ENCODE measurements at places on chromosomes 6 and 20.

- no peak for DNase-seq
Measured at GRCh38 chr20:3874194-3874844, 14.9 kb upstream of the PANK2 start.

- DNase-seq = no peak
Measured at GRCh38 chr6:2615251-2615650, 135.5 kb downstream of the MYLK4 start.

DNA sequence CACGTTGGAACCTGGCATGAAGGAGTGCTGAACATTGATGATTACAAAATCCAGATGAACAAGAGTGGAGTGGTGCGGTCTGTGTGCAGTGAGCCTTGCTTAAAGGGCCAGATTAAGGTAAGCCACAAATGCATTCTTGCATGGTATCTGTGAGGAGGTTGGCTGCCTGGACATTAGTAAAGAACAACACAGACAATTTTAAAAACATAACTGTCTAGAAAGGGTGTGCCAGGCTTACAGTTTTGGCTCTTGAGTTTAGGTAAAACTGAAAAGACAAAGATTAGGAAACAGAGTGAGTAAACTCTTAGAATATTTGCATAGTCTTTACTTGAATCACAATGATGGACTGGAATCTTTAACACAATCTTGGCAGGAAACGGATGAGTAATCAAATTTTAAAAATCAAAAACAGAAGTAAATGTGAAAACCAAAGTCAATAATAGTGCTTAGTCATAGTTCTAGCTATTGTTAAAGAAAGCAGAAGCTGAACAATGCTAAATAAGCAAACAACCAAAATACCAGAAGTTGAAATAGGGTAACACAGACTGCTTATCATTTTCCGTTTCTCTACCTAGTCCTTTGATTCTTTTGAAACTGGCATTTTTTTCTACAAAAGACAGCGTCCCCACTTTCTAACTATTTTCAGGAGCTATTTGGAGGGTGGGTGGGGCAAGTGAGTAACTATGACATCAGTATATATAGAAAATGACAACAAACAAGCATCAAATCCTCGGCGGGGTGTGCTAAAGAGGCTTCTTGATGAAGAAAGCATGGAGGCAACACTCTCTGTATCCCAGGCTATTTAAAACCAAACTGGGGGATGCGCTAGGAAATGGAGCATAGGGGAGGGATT lies 185.8 kb upstream of the RAB32 start:
- peak; percentile 75 for DNase-seq

GRCh38 chr6:46901882-46902314 lies 19.8 kb downstream of the ADGRF5 start:
- no peak for DNase-seq

DNA sequence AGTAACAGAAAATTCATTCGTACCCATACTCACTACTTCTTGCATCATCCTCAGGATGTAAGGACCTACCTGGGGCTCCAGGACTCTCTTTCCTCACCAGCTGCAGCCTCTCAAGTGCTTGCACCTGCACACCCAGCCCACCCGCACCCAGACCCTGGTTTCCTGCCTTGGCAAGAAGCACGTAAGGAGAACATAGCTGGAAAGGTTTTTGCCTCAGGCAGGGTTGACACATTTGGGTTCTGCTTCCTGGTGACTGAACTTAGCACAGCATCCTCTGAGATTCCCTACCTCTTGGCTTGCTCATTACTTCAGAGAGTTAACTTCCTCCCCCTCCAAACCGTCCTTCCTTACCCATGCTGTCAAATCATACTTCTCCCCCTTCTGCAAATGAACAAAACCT lies 556.9 kb downstream of the CD83 start:
- DNase-seq = no peak

DNA sequence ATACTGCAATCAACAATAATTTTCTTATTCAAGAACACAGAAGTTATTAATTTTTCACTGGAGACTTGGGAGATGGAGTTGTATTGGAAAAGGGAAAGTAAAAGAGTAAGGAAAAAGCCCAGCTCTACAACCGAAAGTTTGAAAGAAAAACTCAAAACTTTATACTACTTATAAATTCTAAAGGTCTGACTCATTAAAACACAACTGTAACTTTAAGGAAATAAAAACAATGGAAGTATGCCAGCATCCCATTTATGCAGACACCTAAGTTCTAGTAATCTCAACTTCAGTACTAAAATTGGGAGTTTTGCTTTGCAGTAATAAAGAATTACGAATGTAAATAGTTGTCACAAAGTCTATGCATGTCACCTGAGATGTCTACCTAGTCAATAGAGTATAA lies 80.6 kb downstream of the IRAK1BP1 start:
- DNase-seq = no peak

GRCh38 chr6:108227290-108227689 lies 33.5 kb downstream of the SNX3 start:
- DNase-seq = no peak

DNA sequence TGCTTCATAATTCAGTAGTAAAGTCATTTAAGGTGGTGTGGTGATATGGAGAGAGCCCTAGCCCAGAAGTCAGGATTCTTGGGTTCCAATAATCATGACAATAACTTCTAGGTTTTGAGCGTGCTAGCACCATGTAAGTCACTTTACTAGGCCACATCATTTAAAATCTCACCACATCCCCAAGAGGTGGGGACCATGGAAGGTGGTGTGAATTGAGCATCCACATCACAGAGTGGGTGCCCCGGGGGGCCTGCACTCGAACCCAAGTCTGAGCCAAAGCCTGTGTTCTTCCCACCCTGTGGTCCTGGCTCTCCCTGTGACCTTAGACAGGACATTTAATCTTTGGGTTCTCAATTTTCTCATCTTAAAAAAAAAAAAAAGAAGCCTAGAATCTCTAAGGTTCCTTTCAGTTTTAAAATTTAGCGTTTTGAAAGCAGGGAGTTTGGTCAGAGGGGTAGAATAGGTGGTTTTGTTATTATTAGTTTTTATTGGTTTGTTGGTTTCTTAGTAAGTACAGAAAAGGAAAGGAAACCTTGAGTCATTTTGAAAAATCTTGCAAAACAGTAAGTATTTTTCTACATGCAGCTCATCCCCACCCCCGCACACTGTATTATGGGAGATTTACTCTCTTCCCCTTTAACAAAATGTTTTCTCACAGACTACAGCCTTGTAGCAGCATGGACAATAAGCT lies 26.4 kb downstream of the ARMC2 start:
- DNase-seq = no peak

DNA sequence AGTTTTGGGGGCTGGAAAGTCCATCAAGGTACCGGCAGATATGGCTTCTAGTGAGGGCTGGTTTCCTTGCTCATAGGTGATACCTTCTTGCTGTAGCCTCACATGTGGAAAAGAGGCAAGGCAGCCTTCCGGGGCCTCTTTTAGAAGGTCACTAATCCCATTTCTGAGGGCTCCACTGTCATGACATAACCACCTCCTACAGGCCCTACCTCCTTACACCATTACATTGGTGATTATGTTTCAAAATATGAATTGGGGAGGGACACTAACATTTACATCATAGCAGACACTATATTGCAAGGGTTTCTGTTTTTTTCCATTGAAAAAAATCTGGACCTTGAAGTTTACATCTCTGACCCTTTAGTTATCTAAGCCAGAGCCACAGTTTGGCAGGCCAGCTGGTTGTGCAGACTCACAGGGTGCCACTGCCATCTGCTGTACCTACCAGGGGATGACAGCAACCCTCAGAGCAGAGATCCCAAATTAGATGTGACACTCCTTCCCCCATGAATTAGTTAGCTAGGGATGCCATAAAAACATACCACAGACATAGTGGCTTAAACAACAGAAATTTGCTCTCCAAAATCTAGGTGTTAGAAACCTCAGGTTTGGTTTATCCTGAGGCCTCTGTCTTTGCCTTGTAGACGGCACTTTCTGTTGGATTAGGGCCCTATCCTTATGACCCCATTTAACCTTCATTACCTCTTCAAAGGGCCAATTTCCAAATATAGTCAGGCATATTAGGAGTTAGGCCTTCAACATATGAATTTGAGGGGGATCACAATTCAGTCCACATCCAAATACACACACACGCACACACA lies 166.4 kb upstream of the RNF217 start:
- DNase-seq = no peak

GRCh38 chr20:45725134-45725533 lies 3.0 kb downstream of the SPINT4 start:
- no peak for DNase-seq

DNA sequence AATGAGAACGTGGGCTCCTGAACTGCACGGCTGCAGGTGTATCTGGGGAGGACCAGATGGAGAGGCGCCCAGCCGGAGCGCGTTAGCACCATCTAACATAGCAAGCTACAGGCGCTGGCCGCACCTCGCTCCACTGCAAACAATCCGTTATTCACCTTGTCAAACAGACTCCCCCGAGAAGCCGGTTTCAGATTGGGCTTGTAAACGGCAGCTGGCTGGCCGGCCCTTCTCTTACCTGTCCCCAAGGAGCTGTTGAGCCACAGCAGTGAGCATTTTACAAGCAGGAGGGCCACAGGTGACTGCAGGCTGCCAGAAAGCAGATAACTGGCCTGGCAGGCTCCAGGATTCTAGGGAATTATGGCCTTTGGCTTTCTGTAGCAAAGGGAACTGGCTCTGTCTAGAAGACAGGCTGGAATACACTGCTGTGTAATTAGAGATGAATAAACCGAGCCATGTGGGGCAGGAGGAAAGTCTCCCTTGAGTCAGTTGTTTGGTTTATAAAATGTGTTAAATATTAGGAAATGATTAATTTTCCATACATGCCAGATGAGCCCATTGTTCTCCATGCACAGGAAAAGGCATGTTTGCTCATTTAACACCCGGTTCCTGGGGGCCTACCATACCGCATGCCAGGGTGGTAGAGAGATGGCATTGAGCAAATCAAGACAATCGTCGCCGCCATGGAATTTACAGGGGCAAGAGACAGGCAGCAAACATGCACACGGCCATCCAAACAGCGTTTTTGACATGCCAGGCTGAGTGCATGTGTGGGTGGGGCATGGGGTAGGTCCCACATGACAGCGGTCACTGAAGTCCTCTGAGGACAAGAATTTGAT lies 159.3 kb downstream of the NFATC2 start:
- no peak for DNase-seq

- DNase-seq = no peak
Measured at GRCh38 chr6:164108869-164109769, 694.6 kb downstream of the QKI start.

GRCh38 chr6:142242269-142242668 lies 59.5 kb upstream of the ADGRG6 start:
- DNase-seq = no peak

DNA sequence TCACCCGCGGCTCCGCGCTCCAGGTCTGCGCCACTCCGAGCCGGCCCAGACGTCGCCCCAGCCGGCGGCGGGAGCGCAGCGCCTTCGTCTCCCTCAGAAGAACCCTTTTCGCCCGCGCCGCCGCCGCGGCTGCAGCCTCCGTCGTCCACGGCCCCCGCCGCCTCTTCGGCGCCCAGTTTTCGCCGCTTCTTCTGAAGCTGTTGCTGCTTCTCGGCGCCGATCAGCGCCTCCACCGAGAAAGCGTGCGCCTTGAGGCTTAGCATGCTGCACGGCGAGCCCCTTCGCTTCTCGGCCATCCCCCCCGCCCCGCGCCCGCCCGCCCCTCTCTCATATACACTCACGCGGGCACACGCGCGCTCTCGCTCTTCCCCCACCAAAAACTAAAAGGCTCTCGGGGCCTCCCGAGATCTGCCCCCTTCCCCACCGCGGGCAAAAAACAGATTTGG lies 489 bp downstream of the TBX18 start:
- no peak for DNase-seq

- no peak for DNase-seq
Measured at GRCh38 chr6:89858041-89858440, 28.4 kb downstream of the CASP8AP2 start.

GRCh38 chr6:106098383-106099234 lies 12.5 kb downstream of the PRDM1 start:
- DNase-seq = no peak

DNA sequence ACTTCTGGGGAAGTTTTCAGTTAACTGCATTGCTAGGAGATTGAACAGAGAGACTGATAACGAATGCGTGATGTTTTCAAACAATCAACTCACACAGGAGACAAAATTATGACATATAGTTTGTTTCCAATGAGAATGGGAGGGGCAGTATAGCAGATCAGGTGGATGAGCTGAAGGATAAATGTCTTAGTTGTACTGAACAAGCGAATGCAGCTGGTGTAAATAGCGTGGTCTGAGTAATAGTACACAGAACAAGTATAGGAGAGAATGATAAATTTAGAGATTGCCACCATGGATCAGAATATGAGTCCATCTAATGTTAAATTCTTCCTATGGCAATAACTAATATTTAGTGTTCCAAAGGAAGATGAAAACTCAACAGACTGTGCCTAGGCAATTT lies 858.6 kb downstream of the EYS start:
- DNase-seq = no peak

DNA sequence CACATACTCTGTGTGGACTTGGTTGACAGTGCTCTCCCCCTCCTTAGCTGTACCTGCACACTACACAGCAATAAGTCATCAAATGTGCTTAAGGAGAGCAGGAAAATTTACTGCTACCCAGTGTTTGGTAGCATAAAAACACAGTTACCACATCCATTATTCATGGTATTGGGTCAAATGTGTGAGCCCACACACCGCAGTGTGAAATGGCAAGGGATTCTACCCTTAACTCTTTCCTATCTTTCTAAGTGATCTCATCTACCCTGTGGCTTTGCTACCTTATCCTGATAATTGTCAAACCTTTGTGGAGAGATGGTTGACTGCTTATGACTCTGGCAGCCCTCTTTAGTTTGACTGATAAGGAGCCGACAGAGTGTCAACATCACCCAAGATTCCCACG lies 47.6 kb downstream of the STX11 start:
- DNase-seq = no peak

DNA sequence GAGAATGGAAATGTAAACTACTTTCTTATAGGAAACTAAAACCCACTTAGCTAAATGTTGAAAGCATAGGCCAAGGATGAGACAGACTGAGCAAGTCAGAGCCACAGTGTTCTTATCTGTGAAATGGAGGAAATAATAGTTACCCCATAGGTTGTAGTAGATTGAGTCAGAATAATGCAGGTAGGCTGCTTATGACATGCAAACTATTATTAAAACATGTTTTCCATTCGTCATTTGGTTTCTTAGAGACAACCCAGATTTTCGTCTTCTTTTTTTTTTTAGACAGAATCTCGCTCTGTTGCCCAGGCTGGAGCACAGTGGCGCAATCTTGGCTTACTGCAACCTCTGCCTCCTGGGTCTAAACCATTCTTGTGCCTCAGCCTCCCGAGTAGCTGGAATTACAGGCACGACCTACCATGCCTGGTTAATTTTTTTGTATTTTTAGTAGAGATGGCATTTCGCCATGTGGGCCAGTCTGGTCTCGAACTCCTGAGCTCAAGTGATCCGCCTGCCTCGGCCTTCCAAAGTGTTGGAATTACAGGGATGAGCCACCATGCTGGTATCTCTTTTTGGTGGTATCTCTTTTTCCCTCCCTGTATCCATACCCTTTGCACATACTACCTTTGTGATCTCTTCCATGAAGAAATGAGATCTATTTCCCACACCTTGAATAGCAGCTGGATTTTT lies 196.5 kb upstream of the ZNF217 start:
- DNase-seq = no peak

Measured in AG09319 (cell line).